Smooth muscle cell of bladder (primary cell): ENCODE measurements at places on chromosomes 5 and 9. TPM values are rescaled to one million over a fixed set of nuclear protein-coding genes. Genes with fewer than 3 reads are reported as not detected.

PFN3 gene
- not detected in 2 replicates for total RNA-seq

SH3GL2 gene
- total RNA-seq: not detected in 2 replicates

UNC13B gene
- total RNA-seq: 14.9 and 17.6 TPM in 2 replicates

NDST1 gene
- total RNA-seq: 21.6 and 26.5 TPM in 2 replicates

FOXD4L6 gene
- under 0.01 and 0.09 TPM in 2 replicates for total RNA-seq

TNFSF8 gene
- not detected in 2 replicates for total RNA-seq

ACSL6 gene
- under 0.01 and 0.09 TPM in 2 replicates for total RNA-seq

WHRN gene
- 1.1 and 2.3 TPM in 2 replicates for total RNA-seq

IER5L gene
- total RNA-seq: 38.0 and 70.7 TPM in 2 replicates

SLC34A3 gene
- total RNA-seq: not detected in 2 replicates

ZNG1A gene
- 23.3 and 29.9 TPM in 2 replicates for total RNA-seq

HACD4 gene
- total RNA-seq: 6.9 and 7.0 TPM in 2 replicates

GAS1 gene
- total RNA-seq: 85.8 and 306 TPM in 2 replicates

SNX18 gene
- total RNA-seq: 96.2 and 99.1 TPM in 2 replicates

DMGDH gene
- 2.3 and 2.7 TPM in 2 replicates for total RNA-seq

CSNK1G3 gene
- 49.8 and 60.5 TPM in 2 replicates for total RNA-seq

CDH10 gene
- 0.14 and 1.7 TPM in 2 replicates for total RNA-seq

PKN3 gene
- 0.55 and 0.85 TPM in 2 replicates for total RNA-seq

CDKN2B gene
- 18.5 and 37.2 TPM in 2 replicates for total RNA-seq

CLK4 gene
- total RNA-seq: 25.0 and 27.8 TPM in 2 replicates

ALDH1A1 gene
- 238 and 290 TPM in 2 replicates for total RNA-seq

MACROH2A1 gene
- total RNA-seq: 118 and 162 TPM in 2 replicates
